Epithelial cell of alveolus of lung (primary cell): ENCODE measurements at places on chromosomes 3 and 15. TPM values are rescaled to one million over a fixed set of nuclear protein-coding genes. Genes with fewer than 3 reads are reported as not detected.

The TAGLN3 gene
- 3.2 TPM in 1 of 2 replicates, not detected in the other for total RNA-seq

The LRRK1 gene
- total RNA-seq, result 4.0 and 9.8 TPM in 2 replicates

The SCN11A gene
- under 0.01 TPM in 2 replicates for total RNA-seq

The RASGRP1 gene
- total RNA-seq, result 0.52 TPM in 1 of 2 replicates, not detected in the other

The GOLGA8M gene
- total RNA-seq, result 0.26 TPM in 1 of 2 replicates, not detected in the other
